ENCODE measurements at places on chromosomes 5 and 9. TPM values are rescaled to one million over a fixed set of nuclear protein-coding genes. Genes with fewer than 3 reads are reported as not detected.

The PLAC8L1 gene
- total RNA-seq: not detected

DNA sequence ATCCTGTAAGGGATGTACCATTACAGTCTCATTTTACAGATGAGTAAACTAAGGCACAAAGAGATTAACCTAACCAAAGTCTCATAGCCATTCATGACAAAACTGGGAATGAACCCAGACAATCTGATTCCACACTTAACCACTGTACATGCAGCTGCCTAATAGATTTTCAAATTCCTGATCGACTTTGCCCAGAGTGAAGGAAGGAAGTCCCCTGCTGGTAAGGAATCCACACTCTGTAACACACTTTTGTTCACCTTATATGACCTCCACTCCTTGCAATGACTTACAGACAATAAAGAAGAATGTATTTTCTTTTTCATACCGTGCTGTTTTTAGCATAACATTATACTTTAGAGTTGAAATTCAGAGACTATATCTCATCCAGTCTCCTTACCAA is 31.3 kb upstream of the PLPP6 start:
- DNase-seq: no peak

DNA sequence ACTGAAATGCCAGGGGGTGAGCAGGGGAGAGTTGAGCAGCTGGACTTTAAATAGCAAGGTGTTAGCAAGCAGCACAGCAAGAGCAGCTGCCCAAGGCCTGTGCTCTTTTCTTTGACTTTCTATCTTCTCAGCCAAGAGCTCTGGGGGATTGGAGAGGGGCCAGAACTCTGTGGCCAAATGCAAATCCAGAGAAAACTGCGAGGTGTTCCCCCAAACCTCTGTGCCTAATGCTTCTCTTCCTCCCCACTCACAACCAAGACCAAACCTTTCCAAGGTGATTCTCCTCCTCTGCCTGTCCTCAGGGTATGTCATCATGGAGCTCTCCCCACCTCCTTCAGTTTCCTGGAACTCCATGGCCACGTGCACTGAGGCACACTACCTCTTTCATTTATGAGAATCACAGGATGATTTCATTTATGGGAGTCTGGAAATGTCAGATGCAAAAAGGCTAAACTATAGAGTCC is 118.7 kb upstream of the WWC1 start:
- DNase-seq: no peak

DNA sequence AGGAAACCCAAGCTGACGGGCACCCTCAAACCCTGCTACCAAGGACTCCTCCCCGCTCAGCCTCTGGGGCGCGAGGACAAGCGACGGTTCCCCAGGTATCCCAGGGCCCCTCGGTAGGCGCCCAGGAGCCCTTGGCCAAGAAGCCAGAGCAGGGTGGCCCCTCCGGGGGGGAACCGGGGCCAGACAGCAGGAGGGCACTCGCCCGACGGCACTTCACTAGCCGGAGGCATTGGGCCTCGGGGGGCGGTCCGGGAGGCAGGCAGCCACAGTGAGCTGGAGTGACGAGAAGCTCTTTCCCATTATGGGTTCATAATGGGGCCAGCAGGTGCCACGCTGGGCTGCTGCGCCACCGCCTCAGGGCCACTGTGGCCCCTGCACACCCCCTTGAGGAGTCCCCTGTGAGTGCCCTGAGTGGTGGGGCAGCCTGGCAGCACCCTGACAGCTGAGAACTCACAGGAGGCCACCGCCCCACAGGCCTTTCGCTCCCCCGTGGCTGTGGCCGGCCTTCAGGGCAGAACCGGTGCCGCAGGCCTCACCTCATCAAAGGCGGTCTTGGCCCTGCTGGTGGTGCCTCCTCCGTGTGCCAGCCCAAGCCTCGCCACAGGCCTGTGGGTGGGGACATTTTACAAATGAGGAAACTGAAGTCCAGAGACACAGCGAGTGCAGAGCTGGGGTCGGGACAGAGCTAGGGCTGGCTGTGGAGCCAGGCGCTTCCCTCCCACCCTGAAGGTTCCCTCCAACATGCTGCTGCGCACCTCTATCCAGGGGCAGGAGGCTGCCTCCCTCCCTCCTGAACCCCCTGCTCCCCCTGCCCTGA is 68.7 kb downstream of the PSMB7 start:
- no peak for DNase-seq

- DNase-seq: no peak
Observed at GRCh38 chr5:58450018-58450417, 9.9 kb downstream of the PLK2 start.

DNA sequence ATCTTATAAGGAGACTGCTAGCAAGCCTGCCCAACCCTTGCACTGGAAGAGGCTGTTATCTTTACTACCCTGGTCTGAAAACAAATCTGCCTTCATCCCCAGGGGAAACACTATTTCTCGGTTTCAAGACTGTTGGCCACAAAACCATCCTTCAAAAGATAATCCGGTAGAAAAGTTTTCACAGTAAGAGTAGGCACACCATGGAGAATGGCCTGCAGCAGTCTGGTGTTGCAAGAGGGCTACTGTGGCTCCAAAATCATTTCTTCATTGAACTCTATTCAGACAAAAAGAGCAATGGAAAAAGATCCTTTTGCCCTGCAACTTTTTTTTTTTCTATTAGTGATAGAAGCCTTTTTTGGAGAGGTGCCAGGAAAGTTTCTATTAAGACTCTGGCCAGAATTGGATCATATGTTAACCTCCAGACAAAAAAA is 163.9 kb downstream of the ARHGEF28 start:
- DNase-seq: peak; percentile 74

The SNAPC4 gene
- 6.0 TPM for total RNA-seq

GRCh38 chr9:16708656-16709435 is 161.6 kb downstream of the BNC2 start:
- no peak for DNase-seq

The SPINK6 gene
- not detected for total RNA-seq

DNA sequence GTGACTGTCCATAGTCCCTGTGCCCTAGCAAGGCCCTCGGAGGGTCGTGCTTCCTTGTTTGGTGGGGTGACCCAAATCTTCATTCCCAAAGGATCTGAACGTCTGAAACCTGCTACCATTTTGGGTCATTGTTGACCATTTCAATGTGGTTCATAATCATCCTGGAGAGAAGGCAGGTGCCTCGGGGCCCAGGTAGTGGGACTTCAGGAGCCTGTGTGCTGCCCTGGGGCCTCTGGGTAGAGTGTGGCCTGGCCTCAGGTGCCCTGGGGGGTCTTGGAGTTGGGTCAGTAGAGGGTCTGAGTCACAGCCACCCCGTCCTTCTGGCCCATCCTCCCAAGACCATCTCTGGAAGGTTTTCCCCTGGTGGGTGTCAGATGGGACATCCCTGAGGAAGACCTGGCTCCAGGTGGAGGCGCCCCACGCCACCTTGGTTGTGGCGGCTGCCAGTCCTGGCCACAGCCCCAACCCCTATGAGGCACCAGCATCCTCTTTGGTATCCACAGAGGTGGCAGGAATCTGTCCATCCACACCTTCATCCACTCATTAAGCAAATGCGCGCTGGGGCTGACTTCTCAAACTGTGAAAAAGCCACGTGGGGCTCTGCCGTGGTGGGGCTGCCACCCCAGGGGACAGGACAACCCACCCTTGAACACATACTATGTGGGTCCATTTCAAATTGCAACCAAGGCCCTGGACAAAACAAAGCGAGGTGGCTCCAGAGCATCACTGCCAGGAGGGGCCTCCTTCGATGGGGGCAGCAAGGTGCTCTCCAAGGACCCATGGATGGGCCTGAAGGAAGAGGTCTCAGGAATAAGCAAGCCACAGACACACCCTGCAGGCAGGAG is 41.6 kb upstream of the FCN1 start:
- DNase-seq: no peak

DNA sequence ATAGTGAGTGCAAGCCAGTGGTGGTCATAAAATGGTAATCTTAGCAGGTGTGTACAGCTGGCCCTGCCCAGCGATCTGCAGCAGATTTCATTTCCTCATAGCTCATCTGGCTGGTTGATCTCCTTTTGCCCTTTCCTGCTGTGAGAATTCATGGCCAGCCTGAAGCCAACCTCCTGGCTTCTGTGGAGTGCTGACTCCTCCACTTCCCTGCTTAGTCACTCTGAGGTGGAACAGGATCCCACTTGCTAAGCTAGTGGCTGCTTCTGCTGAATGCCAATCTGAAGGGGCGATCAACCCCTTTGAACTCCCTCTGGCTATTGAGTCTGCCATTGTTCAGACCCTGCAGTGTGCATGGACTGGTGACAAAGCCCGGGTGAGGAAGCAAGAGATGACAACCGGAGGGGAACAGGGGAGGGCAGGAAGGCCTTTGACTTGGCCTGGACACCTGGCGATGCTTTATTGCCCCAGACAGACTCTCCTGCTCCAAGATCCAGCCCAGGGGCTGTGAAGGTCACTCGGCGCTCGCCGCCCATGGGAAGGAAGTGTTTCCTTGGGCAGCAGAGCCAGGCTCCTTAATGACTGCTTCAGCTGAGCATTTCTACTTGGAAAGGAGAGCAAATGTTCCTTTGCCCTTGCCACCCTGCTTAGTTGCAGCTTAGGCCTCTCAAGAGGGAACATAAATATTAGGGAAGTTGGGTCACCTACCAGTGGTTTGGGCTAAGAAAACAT is 341.1 kb downstream of the ZSWIM6 start:
- DNase-seq: peak; percentile 89

Data from esophagus muscularis mucosa (tissue), 4 donors.